ENCODE measurements at places on chromosomes 16 and 17. TPM values are rescaled to one million over a fixed set of nuclear protein-coding genes. Genes with fewer than 3 reads are reported as not detected.

EVPL gene
- total RNA-seq: 0.02 TPM

PGAP6 gene
- 85.2 TPM for total RNA-seq

CCL8 gene
- not detected for total RNA-seq

HSD17B2 gene
- not detected for total RNA-seq

HSPB9 gene
- not detected for total RNA-seq

SLC52A1 gene
- 0.48 TPM for total RNA-seq

CCL11 gene
- total RNA-seq: not detected

AKAP1 gene
- total RNA-seq: 29.7 TPM

CAMKK1 gene
- 4.0 TPM for total RNA-seq

- H3K36me3 ChIP-seq: peaks cover 12% of the 10 kb centered on the region
- no peak for DNase-seq
Measured at GRCh38 chr17:66354981-66355380, 52.6 kb downstream of the PRKCA start.

DNA sequence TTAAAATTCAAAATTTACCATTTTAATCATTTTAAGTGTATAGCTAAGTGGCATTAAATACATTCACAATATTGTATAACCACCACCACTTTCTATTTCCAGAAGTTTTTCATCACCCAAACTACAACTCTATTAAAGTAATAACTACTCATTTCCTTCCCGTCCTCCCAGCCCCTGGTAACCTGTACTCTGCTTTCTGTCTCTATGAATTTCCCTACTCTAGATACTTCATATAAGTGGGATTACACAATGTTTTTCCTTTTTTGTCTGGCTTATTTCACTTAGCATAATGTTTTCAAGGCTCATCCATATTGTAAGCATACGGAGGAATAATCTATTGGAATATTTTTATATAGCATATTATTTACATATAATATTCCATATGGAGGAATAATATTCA, 29.7 kb downstream of the ESRP2 start:
- no peak for DNase-seq
- H3K27ac ChIP-seq: no peak overlapping the region
- H3K4me3 ChIP-seq: no peak overlapping the region
- peaks cover 42% of the 10 kb centered on the region for H3K36me3 ChIP-seq

- H3K4me3 ChIP-seq: no peak overlapping the region
- peaks cover 5% of the 10 kb centered on the region for H3K36me3 ChIP-seq
- no peak for DNase-seq
- H3K27ac ChIP-seq: no peak overlapping the region
Measured at GRCh38 chr17:82517230-82517865, 2.2 kb upstream of the FOXK2 start.

DNA sequence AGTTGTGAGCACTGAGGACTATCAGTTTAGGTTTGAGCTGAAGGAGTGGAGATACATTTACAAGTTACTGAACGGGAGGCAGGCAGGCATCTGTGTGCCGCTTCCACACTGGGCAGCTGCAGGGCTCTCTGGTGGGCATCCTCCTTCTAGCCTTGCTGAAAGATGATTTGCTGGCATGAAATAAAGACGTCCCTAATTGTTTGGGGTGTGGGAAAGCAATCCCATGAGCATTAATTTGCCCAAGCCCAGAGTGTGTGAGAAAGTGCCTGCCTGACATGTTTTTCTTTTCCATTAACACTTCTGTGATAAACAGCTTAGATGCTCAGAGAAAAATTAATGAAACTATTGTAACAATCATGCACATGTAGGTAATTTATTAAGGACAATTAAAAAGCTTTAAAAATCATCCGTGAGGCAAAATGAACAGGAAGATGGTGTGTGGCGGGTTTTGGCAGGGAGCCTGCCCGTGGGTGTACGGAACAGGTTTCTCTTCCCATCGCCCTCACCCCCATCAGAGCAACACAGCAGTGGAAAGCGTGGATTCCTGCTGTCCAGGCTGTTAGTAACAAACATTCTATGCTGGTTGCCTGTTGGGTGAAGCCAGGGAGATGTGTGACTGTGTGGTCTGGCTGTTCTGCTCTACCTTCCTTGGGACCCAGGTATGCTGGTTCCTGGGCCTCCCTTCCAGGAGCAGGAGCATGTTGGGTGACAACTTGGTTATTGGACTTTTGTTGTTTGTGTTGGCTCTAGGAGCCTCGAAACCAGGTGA, 191.9 kb downstream of the MSI2 start:
- peaks cover 35% of the 10 kb centered on the region for H3K4me1 ChIP-seq
- H3K36me3 ChIP-seq: peaks cover 7% of the 10 kb centered on the region
- H3K27ac ChIP-seq: no peak overlapping the region

DNA sequence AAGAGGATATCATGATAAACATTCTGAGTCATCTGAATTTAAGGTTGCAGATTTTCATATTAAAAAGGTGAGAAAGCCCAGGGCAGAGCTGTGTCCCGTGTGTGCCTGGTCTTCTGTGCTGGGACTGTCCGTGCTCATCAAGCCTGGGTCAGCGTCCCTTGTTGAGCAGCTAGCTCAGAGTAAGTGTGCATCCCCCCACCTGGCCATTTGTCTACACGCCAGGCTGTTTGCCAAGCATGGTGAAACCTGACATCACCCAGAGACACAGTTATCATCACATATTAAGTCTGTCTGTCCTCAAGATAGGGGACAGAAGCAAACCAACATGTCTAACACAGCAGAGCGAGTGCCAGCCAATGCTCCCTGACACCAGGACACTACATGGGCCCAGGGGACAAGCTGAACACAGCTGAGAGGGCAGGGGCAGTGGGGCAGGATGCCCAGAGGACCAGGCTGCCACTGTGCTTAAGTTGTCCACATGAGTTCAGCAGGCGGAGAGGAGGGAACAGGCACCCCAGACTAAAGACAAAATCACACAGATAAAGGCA, 57.9 kb upstream of the CNEP1R1 start:
- H3K4me1 ChIP-seq: no peaks in the 10 kb centered on the region
- no peaks in the 10 kb centered on the region for H3K36me3 ChIP-seq
- DNase-seq: no peak
- H3K27me3 ChIP-seq: peaks cover 26% of the 10 kb centered on the region
- no peak overlapping the region for H3K27ac ChIP-seq
- H3K4me3 ChIP-seq: no peak overlapping the region

- no peak for DNase-seq
- peaks cover 3% of the 10 kb centered on the region for H3K4me1 ChIP-seq
- H3K36me3 ChIP-seq: peaks cover 39% of the 10 kb centered on the region
Measured at GRCh38 chr16:88610909-88611812, 27.2 kb upstream of the IL17C start.

DNA sequence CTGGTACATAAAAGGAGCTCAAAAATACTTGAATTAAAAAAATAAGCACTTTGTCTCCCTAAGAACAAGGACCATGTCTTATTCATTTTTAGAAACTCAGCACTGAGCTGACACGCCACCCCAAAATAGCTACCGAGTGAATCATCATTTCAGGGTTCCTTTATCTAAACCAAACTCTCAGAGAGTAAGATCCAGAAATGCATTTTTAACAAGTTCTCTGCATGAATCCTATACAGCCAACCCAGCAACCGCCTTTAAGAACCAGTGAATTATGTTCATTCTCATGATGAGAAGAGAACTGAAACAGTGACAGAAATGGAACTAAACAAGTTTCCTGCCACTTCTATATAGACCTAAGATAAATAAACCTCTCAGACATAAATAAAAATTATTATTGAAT, 8.7 kb downstream of the C16orf87 start:
- H3K27me3 ChIP-seq: no peaks in the 10 kb centered on the region
- no peak for DNase-seq
- H3K4me1 ChIP-seq: peaks cover 25% of the 10 kb centered on the region

- no peaks in the 10 kb centered on the region for H3K36me3 ChIP-seq
- H3K27me3 ChIP-seq: peaks cover 2% of the 10 kb centered on the region
- H3K27ac ChIP-seq: no peak overlapping the region
- peaks cover 1% of the 10 kb centered on the region for H3K4me1 ChIP-seq
- DNase-seq: no peak
Measured at GRCh38 chr16:84281074-84281473, 13.6 kb upstream of the WFDC1 start.

DNA sequence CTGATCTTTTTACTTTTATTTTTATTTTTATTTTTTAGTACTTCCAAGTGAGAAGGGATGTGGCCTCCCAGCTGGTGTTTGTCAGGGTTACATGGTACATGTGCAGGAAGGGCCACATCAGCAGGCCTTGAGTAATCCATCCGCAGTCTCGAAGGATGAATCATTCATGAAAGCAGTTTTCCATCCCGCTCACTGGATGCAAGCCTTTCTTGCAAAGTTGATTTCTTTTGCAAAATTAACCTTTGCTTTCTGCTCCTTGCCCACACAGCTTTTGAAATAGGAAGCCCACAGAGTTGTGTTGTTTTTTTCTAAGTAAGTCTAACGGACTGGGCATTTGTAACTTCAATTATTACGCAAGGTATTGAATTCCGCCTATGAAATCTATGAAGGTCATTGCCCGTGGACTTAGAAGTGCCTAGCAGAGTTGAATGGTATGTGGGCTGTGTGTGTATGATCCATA, 157.4 kb downstream of the PRKCA start:
- no peak overlapping the region for H3K4me3 ChIP-seq
- peaks cover 9% of the 10 kb centered on the region for H3K4me1 ChIP-seq
- H3K27me3 ChIP-seq: no peaks in the 10 kb centered on the region
- peaks cover 41% of the 10 kb centered on the region for H3K36me3 ChIP-seq
- DNase-seq: no peak

GRCh38 chr17:61065263-61065773, 334.3 kb upstream of the TBX2 start:
- peaks cover 10% of the 10 kb centered on the region for H3K4me1 ChIP-seq
- no peak overlapping the region for H3K27ac ChIP-seq
- peaks cover 2% of the 10 kb centered on the region for H3K36me3 ChIP-seq
- H3K4me3 ChIP-seq: no peak overlapping the region
- H3K27me3 ChIP-seq: no peaks in the 10 kb centered on the region

DNA sequence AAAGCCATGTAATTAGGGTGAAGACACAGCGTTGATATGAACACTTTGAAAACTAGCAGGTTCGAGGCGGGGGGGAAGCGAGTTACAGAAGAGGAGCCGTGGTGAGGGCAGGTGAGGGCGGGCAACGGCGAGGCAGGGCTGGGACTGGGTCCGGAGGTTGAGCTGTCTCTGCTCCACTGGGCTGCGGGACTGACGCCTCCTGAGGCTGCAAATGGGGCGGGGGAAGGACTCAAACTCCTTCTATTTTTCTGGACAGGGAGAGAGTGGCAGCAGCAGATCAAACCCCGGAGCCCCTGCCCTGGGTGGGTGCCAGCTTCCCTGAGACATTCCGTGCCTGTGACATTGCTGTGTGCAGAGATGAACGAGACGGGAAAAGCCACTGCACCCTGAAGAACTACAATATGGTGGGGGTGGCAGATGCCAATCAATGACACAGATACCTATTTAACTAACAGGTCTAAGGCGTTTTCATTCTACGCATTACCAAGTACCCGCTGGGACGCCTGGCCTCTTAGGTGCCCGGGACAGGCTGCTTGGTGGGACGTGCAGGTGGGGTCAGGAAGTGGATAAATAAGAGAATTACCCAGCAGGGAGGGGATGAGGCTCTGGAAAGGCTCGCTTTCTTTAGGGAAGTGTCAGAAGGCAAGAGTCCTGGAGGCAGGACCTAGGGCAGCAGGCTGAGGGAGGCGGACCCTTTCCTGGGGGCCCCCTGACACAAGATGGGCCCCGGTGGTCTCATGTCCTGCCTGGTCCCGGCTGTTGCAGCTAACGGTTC, 30.4 kb downstream of the RPH3AL start:
- DNase-seq: no peak
- no peaks in the 10 kb centered on the region for H3K36me3 ChIP-seq
- no peaks in the 10 kb centered on the region for H3K4me1 ChIP-seq
- no peak overlapping the region for H3K4me3 ChIP-seq
- H3K27ac ChIP-seq: no peak overlapping the region

Data from activated CD4-positive, alpha-beta T cell treated with anti-CD3 and anti-CD28 coated beads, Interleukin-2, amount 10 ng/mL, durations not matched to agents 7 days and 5 days (primary cell).